Stimulated activated CD4-positive, alpha-beta T cell treated with anti-CD3 and anti-CD28 coated beads, Interleukin-1b, Interleukin-23, amount 100 ng/mL, for 1 hour (primary cell): ENCODE measurements at places on chromosomes 2 and 18.
A peak's percentile ranks its signal among the peaks of the same experiment; 100 is the strongest.

DNA sequence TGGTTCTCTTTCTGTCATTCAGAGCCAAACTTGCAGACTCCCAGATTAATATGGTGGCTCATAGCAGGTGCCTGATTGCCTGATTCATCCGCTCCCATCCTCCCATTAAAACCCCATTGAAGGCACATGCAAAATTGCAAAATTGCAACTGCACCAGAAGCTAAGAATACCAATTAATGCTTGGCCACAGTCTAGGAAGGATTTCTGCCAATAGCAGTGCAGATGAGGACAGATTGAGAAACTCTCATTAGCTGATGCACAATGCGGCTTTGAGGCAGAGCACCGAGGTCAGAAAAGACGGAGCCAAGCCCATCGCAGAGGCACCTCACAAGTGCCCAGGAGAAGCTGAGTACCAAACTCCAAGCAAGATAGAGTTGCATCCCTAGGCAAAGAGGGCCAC lies 172.8 kb downstream of the ARL4C start:
- no peak for DNase-seq

DNA sequence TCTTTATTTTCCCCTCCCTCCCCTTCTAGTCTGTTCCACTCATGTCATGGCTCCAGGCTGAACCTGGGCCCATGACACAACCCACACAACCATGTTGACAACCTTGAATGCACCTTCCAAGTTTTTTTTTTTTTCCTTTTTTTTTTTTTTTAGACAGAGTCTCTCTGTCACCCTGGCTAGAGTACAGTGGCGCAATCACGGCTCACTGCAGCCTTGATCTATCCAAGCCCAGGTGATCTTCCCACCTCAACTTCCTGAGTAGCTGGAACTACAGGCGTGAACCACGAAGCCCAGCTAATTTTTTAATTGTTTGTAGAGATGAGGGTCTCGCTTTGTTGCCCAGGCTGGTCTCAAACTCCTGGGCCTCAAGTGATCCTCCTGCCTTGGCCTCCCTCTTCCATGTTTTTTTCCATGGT lies 21.9 kb upstream of the ROCK2 start:
- no peak for DNase-seq

DNA sequence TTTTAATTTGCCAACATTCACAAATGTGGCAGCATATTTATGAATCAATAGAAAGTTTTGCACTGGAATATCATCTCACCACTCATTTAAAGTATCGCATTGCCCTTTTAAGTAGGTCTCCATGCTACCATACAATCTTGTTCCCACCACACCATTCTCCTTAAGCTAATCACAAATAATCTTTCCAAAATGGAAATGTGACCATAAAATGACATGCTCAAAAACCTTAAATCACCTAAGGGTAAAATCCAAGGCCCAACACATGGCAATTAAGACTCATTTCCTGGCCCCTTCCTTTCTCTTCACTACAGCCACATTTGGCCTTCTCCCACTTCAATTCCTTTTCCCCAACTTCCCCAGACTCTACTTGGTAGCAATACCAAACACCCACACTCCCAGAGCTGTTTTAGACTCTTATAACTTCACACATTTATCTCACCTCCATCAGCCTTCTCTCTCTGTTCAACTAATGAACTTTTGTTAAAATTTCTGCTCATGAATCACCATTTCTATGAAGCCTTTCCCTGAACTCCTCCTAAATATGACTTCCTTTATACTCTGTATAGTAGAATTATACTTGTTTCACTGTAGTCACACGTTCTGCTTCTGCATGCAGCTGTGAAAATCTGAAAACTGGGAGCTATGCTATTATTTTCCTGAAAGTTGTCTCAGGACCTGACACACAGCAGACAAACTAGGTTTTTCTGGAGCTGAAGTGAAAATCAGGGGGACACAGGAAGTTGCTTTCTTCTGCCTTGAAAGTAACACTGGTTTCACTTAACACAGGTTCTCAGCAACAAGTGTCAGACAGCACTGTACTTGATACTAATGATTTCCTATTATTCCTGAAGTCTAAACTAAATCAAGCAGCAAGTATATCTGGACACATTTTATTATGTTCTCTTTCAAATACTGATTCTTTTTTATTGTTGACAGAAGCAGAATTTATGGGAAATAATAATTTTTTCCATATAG lies 303.9 kb downstream of the ZEB2 start:
- no peak for DNase-seq

GRCh38 chr2:33214857-33215256 lies 261.6 kb upstream of the RASGRP3 start:
- DNase-seq, result no peak

DNA sequence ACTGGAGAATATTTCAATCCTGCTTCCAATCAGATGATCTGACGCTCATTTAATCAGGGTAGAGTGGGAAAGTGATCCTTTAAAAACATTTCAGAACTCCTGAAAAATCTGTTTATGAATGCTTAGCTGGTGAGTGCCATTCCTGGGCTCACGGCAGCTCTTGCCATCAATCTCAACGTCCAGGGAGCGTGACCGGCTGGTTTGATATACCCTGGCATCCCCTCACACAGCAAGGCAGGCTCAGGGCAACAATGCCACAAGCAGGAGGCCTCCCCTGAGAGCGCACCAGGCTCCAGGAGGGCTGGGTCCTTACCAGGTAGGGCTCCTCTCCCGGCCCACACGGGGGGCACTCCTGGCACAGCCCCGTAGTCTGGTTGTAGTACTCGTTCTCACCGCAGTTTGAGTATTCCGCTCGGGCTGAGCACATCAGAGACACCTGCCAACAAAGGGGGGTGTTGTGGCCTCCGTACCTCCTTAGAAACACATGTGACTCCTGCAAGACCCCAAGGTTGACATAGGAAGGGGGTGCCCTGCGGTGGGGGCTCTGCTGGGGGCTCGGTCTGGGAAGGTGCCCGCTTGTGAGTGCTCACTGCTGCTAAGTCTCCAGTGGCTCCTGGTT lies 59.1 kb downstream of the EDAR start:
- DNase-seq, result no peak

DNA sequence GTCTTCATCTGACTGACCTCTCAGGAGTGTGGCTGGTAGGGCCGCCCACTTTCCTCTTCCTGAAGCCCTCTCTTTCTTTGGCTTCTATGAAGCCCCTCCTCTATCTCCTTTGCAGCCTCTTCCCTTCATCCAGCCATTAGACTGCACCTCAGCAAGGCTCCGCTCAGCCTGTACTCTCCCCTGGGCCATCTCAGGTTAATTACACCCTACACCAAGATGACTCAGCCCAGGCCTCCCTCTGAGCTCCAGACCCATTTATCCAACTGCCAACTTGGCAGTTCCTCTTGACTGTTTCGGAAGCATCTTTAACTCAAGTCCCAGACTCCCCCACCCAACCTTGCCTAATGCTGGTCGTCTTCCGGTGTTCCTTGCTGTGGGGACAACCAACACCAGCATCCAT lies 5.8 kb upstream of the WNT6 start:
- no peak for DNase-seq

GRCh38 chr2:20504174-20504573 lies 57.3 kb downstream of the RHOB start:
- DNase-seq, result no peak

GRCh38 chr2:184562532-184562931 lies 35.8 kb upstream of the ZNF804A start:
- no peak for DNase-seq

DNA sequence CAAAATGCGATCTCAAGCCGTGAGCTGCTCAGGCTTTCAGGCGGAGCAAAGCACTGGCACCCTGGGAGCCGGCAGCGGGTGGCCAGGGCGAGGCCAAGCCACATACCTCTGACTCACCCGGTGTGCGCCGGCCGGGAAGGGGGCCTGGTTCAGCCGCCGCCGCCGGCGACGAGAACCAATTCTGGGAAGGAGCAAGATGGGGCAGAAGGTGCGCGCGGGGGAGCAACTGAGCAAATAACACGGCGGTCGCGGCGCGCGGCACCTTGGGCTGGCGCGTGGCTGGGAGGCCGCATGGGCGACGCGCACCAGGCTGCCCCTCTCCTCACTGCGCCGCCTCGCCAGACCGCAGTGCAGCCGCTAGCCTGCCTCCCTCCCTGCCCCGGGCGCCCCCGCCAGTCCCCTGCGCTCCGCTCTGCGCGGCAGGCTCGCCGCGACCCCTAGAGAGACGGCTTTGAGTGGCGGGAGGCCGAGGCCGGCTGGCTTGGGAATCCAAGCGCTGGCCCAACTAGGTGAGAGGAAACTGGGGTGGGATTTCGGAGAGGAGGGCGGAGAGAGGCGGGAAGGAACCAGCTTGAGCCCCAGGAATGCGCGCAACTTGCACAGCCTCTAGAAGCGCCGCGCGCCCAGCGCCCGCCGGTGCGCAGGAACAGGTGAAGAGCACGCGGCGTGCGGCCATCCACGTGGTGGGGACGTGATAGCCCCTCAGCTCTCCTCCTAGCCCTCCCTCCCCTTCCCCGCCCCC lies 3.2 kb downstream of the NRP2 start:
- no peak for DNase-seq

DNA sequence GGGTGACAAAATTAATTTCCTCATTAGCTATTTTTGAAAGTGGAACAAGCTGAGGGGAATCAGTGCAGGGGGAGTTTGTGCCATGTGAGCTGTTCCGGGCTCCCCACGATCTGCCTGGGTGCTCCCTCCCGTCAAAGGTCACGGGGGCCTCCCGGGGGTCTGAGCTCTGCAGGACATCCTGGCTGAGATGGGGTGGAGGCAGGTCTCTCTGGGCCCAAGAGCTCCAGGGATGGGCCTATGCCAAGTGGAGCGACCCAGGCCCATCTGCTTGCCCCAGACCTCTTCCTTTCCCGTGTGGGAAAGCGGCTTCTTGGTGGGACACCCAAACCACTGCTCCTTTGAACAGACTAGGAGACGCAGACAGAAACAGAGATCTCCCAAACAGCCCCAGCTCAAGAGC lies 143.3 kb upstream of the ID2 start:
- no peak for DNase-seq

DNA sequence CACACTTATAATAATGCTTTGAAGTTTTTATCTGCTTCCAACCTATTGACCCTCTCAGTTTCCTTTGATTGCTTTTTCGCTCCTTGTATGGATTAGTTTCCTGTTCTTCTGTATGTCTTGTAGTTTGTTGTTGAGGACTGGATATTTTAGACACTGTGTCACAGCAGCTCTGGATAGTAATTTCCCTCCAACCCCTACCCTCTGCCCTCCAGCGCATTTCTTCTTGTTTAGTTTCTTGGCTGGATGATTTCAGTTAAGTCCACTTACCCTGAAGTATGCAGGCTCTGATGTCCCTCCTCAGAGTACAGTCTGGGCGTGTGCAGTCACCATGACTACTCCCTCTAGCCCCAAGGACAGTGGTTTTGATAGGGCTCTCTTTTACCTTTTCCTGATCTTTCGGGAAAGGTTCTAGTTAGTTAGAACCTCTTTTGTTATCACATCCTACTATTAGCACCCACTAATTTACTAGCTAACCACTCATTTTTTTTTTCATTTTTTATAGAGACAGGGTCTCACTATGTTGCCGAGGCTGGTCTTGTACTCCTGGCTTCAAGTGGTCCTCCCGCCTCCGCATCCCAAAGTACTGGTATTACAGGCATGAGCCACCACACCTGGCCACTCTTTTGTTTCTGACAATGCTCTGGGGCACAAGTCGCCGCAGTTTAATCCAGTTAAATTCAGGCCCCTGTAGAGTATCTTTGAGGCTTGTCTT lies 16.3 kb upstream of the LYG1 start:
- DNase-seq, result no peak

DNA sequence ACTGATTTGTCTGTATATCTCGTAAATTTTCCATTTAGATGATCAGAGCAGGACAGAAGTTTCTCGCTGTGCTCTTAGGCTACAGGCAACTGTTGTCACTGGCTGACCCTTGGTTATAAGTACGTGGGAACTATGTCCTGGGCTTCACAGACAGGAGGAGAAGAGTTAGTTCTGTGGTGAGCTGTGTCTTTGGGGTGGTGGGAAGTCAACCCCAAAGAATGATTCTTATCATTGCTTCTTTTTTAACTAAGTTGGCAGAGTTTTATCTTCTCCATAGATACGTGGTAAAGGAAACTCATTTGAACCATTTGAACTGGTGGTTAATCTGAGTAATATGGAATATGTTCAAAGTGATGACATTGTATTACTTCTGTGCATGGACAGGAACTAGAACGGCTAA lies 230.6 kb upstream of the EPAS1 start:
- DNase-seq, result no peak

DNA sequence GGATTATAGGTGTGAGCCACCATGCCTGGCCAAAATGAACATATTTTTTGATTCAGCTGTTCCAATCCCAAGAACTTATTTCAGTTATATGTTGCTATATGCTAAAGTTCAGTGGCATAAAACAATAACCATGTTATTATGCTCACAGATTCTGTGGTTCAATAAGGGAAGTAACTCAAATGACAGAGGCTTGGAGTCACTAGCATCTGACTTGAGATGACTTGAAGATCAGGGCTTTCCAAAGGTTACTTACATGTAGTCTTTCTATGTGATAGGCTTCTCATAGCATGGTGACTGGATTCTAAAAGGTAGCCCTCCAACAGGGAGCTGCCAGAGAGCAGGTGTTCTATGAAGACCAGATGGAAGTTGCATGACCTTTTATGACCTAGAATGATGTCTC lies 17.2 kb downstream of the CLK1 start:
- DNase-seq, result no peak

- no peak for DNase-seq
Measured at GRCh38 chr18:45133276-45133675, 452.6 kb downstream of the SETBP1 start.

GRCh38 chr2:60806988-60807681 lies 51.1 kb downstream of the PAPOLG start:
- peak; percentile 29 for DNase-seq

GRCh38 chr18:71902482-71902881 lies 641.7 kb downstream of the CBLN2 start:
- no peak for DNase-seq

DNA sequence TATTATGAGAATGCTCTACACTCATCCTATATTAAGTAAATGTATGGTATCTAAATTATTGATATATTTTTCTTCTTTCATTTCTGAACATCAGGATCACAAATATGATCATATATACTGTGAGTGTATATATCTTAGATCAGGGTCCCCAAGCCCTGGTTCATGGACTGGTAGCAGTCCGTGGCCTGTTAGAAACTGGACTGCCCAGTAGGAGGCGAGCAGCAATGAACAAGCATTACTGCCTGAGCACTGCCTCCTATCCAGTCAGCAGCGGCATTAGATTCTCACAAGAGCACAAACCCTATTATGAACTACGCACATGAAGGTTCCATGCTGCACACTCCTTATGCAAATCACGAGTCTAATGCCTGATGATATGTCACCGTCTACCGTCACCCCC lies 1247.1 kb upstream of the NXPH2 start:
- DNase-seq, result no peak
